ENCODE measurements at places on chromosomes 3 and 15.

- peak; percentile 78 for DNase-seq
Measured at GRCh38 chr15:45320581-45321205, 57.7 kb downstream of the GATM start.

DNA sequence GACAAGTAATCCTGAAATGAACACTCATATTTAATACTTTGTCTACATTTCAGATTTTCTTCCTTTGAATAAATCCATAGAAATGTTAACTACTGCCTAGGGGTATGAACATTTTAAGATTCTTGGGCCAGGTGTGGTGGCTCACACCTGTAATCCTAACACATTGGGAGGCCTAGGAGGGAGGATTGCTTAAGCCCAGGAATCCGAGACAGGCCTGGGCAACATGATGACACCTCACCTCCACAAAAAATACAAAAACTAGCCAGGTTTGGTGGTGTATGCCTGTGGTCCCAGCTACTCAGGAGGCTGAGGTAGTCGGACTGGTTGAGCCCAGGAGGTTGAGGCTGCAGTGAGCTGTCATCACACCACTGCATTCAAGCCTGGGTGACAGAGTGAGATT lies 73.9 kb upstream of the PIAS1 start:
- DNase-seq, result peak; percentile 73

GRCh38 chr3:111173328-111173900 lies 101.8 kb downstream of the NECTIN3 start:
- no peak for DNase-seq

DNA sequence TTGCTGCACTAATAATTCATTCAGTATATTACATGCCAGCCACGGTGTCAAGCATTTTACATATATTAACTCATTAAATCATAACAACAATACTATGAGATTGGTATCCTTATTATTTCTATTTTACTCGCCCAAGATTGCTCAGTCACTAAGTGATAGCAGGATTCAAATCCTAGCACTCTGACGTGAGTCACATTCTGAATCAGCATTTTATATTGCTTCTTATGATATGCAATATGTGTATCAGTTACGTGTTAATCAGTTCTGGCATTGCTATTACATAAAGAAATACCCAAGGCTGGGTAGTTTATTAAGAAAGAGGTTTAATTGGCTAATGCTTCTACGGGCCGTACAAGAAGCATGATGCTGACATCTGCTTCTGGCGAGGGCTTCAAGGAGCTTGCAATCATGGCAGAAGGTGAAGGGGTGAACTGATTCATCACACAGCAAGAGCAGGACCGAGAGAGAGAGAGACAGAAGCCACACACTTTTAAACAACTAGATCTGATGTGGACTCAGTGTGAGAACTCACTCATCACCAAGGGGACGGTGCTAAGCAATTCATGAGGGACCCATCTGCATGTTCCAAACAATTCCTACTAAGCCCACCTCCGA lies 166.5 kb upstream of the TMCO5A start:
- no peak for DNase-seq

GRCh38 chr3:27511724-27512422 lies 27.7 kb upstream of the SLC4A7 start:
- DNase-seq, result no peak

- DNase-seq, result no peak
Measured at GRCh38 chr3:45819543-45819942, 22.4 kb downstream of the LZTFL1 start.
